ENCODE measurements at places on chromosomes 2 and 18.

- DNase-seq, result peak; percentile 10
Observed at GRCh38 chr18:26215247-26215970, 10.8 kb upstream of the TAF4B start.

DNA sequence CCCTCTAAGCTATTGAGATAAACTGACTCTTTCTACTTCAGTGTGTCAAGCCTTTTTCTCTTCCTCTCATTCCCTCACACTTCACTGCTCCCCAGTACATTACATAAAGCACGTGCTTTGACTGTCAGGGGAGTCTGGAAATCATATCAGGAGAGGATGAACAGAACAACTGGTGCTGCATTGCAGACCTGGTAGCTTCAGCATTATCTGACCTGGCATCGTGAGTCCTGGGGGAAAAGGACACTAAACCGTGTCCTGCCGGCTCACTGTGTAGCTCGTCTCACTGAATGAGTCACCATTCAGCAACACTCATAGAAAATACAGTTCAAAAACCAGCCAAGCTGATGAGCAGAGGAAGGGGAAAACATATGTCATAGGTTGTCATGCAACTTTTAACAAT, 108.5 kb upstream of the UNC80 start:
- DNase-seq, result no peak

GRCh38 chr2:1170241-1170640, 219.6 kb downstream of the SNTG2 start:
- no peak for DNase-seq

- no peak for DNase-seq
Observed at GRCh38 chr18:25228410-25228809, 123.6 kb downstream of the ZNF521 start.

DNA sequence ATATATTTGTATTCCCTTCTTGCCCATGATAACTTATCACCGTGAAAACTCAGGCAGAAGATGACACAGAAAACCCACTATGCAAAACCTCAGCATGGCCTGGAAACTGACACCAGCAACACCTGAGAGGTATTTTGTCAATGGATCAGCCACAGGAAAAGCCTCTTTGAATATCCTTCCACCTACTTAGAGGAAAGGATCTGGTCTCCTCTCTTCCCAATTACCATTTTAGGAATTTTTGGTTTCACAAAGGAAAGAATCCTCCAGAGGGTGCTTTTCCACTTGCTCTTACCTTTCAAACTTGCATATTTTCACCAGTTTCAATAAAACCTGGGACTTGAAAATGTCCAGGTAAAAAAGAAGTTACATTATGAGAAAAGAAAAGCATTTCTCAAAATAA, 20.0 kb upstream of the MEIS1 start:
- no peak for DNase-seq

DNA sequence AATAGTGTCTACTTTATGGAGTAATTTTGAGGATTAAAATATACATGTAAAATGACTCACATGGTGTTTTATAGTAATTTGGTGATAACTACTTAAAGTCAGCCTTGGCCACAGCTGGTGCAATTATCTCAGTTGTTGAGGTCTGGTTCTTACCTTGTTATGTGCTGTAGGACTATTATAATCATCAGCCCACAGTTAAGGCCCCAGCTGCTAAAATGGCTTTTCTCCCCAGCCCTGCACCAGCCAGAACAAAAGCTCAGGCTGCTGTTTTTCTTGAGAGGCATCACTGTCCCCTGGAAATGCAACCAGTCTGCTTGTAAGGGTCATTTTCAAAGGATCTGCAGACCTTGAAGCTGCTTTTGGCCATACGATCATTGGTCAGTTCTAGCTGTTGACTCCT, 283.3 kb upstream of the THUMPD2 start:
- no peak for DNase-seq

GRCh38 chr2:46299365-46300263, 2.4 kb downstream of the EPAS1 start:
- DNase-seq, result no peak

GRCh38 chr18:68394705-68395104, 320.2 kb downstream of the TMX3 start:
- no peak for DNase-seq

DNA sequence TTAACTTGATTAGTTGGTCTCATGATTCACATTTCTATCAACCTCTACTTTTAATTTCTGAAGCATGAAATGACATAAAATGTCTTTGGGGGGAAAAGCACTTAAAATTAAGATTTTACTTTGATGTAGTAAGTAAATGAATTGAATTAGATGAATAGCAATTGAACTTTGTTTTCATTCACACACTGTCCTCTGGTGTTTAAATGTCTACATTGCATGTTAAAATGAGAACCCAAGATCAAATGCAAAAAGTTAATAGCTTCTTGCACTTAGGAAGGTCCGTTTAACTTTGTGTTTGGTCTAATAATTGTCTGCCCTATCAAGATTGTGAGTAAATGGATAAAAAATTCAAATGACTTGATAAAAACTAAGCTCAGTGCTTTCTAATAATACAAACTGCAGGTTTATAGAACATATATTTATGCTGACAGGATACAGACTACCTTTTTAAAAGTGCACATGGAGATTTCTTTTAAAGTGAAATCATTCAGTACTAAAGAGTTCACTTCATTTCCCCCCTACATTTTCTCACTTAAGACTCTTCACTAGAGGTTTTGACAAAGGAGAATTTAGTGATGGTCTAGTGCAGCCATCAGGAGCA, 156.2 kb upstream of the NABP1 start:
- no peak for DNase-seq

Data from stimulated activated CD8-positive, alpha-beta memory T cell treated with anti-CD3 and anti-CD28 coated beads, Interleukin-15, amount 100 ng/mL, for 1 hour (primary cell).